ENCODE measurements at places on chromosomes 1 and 21.

DNA sequence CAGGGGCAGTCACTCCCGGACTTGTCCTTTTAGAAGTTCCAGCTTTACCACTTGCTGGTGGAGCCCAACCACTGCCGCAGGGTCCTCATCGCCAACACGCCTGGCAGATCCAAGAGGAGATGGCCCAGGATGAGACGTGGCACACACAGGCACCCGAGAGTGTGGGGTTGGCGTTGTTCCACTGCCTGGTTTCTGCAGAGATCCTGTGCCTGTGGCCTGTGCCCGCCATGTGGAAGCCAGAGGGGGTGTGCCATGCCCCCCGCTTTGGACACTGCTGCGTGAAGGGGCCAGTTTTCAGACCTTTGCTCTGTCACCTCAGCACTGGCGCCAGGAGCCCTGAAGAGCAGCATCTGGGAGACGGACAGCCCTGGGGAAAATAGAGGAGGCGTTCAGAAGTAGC is 10.8 kb downstream of the CD46 start:
- no peak for ATAC-seq

GRCh38 chr1:14615549-14616218 is 17.2 kb downstream of the KAZN start:
- ATAC-seq: no peak

- ATAC-seq: no peak
Measured at GRCh38 chr1:69411617-69412016, 156.1 kb upstream of the LRRC7 start.

GRCh38 chr1:218589487-218589886 is 244.4 kb downstream of the TGFB2 start:
- ATAC-seq: no peak

- ATAC-seq: no peak
Measured at GRCh38 chr1:11772458-11772857, 10.5 kb downstream of the C1orf167 start.

GRCh38 chr1:117678246-117678977 is 72.6 kb downstream of the TENT5C start:
- no peak for ATAC-seq

DNA sequence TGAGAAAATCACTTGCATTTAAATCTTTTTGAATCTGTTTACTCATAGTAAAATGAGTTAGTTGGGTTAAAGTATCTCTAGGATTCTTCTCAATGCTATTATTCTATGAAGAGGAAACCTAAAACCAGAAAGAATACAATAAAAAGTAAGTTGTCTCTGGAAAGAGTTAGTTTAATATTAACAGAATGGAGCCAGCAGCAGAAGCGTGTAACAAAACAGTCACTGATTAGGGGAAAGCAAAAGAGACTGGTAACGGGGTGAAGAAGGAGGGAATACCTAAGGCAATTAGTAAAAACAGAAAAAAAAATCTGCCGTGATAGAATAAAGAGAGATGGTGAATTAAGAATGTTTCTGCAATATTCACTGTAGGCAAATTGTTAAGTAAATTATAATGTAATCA is 60.0 kb downstream of the NRDC start:
- ATAC-seq: no peak

GRCh38 chr1:1616045-1616790 is 918 bp downstream of the MIB2 start:
- peak; percentile 8 for ATAC-seq

- no peak for ATAC-seq
Measured at GRCh38 chr1:153140484-153140883, 10.2 kb downstream of the SPRR2G start.

- ATAC-seq: no peak
Measured at GRCh38 chr1:66266350-66266749, 267.6 kb upstream of the SGIP1 start.

GRCh38 chr1:240802271-240802670 is 190.3 kb upstream of the GREM2 start:
- ATAC-seq: no peak

- ATAC-seq: no peak
Measured at GRCh38 chr1:10655002-10655401, 141.4 kb downstream of the CASZ1 start.

- no peak for ATAC-seq
Measured at GRCh38 chr1:39695016-39695415, 3.8 kb upstream of the HPCAL4 start.

GRCh38 chr1:36516372-36517010 is 33.8 kb upstream of the CSF3R start:
- peak; percentile 58 for ATAC-seq

DNA sequence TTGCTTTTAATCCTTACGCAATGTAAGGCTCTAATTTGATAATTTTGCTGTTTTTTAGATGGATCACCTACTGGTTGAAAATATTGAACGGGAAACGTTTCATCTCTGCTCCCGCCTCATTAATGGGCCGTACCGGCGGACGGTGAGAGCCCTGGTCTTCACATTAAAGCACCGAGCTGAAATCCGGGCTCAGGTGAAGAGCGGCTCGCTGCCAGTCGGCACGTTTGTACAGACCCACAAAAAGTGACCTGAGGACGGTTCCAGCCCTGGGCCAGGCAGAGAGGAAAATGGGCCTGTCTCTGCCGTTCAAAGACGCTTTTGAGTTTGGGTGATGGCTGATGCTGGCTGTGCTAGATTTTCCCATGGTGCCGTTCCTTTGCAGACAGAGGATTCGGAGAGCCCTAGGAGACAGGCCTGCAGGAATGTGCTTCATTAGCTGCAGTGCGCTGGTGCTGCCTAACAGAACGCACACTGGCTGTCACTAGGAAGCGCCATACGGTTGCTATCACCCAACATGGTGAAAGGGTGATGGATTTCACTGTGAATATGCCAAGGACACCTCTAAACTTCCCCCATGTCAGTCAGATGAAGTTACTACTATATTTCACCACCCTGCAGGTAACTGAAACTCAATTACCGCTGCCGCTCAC is 42.9 kb downstream of the TCEANC2 start:
- ATAC-seq: no peak

DNA sequence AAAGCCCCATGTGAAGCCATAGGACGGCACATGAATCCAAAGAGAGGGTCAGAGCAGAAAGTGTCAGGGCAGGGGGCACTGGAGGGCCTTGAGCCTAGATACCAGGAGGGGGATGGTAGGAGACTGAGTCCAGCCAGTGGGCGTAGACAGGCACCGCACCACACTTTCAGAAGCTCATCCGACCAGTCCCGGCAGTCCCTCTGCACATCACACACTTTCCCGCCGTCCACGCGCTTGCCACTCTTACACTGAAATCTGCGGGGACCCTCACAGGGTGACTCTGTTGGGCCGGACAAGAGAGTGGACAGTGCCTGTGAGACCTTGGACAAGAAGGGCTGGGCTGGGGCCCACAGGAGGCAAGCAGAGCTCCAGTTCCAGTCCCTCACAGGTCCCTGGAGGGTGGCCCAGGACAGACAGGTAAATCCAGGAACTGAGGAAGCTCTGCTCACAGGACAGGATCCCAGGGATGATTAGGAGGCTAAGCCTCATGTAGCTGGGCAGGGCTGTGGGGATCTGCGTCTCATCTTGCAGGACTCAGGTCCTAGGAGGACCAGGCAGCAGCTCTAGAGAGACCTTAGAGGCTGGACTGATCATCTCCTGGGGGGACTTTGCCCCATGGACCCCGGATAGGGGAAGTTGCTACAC is 36.3 kb upstream of the MAGOH start:
- ATAC-seq: no peak

DNA sequence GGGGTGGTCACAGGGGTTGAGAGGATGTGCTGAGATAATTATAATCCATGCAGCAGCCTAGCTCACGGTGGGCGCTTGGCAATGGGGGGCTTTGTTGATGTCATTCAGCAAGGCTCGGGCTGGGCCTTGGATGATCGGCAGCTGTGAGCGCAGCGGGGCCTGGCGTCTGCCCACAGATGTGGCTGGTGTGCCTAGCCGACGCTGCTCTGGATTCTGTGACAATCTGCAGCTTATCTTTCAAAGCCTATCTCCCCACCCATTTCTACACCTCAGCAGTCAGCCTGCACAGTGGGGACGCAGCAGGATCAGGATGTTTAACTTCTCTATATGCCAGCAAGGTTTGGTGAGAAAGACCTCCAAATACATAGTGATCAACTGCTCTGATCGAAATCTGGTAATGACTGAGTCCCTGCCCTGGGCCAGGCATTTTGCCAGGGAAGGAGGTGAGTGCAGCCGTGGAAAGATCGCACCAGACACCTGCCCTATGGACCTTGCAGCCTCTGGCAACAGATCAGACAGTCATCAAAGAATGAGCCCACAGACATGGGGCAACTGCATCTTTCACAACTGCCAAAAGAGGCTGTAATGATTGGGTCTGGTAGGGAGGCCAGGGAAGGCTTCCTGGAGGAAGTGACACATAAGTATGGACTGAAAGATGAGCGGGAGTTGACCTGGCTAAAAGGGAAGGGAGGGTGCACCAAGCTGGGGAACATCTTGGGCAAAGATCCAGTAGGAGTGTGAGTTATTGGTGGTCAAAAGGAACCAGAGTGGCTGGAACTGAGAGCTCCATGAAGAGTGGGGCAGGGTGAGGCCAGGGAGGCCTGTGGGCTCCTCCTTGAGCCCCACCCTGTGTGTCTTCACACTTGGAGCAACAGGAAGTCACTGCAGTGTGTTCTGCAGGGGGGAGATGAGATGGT is 35.3 kb downstream of the EPHB2 start:
- ATAC-seq: no peak

DNA sequence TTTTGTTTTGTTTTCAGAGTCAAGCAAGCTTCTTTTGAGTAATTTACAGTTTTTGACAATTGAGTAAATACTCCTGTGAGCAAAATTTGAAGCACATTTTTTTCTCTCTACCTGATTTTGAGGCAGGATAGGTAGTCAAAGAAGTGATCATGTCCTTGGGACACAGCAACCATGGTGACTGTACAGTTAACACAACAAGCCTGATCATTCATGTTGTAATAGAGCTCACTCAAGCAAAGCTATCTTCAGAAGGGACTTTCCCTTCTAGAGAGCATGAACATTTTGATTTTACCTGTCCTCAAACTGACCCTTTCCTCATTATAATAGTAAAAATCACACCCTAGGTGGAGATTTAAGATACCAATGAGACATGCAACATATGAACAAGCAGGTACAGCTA is 126.5 kb upstream of the KCNK1 start:
- ATAC-seq: no peak

- no peak for ATAC-seq
Measured at GRCh38 chr1:71222668-71223067, 141.8 kb upstream of the ZRANB2 start.

DNA sequence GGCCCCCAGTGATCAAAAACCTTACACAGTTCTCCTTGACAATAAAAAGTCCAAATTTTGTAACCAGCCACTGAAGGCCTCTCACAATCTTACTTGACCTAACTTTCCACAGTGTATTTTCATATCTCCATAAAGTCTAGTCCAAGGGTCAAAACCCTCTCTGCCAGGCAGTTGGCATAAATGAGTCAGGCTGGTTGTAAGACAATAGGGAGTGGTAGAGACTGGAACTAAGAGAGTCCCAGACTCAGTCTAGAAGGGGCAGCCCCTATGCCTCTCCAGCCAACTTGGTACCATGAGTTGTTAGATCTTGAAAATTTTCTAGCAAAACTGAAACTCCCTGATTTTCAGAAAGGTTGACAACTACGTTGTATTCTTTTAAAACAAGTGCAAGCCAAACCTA is 21.0 kb downstream of the KIF21B start:
- no peak for ATAC-seq

Measured in activated CD4-positive, CD25-positive, alpha-beta regulatory T cell treated with anti-CD3 and anti-CD28 coated beads, Interleukin-2, amount 50 U/mL, for 24 hours (primary cell).